Activated CD8-positive, alpha-beta T cell treated with anti-CD3 and anti-CD28 coated beads, Interleukin-2, amount 10 ng/mL, durations not matched to agents 7 days and 5 days (primary cell): ENCODE measurements at places on chromosomes 4 and X. TPM values are rescaled to one million over a fixed set of nuclear protein-coding genes. Genes with fewer than 3 reads are reported as not detected.

TNIP3 gene
- 0.42 TPM for total RNA-seq

DNA sequence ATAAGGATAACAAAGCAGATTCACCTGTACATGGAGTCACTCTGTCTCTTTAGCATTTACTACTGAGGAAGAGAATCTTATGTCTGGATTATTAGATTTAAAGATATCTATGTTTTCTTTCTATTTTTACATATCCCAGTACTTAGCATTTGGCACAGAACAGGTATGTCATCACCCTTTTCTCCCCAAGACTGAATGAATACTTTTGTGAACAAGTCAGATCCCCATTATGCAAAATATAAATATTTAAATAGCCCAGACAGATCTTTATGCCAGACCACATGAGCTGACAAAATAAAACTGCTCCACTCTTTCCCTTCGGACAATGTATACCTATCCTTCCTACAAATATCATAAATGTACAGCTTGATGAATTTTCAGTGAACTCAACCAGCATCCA is 94.5 kb downstream of the CASK start:
- no peak for DNase-seq

GRCh38 chr4:139762720-139763119 is 97.1 kb downstream of the MGST2 start:
- no peak for DNase-seq

- DNase-seq: no peak
These were observed 2.7 kb downstream of the GSX2 start for GRCh38 chr4:54102531-54103106.

- DNase-seq: no peak
These were observed 462.1 kb upstream of the GNPDA2 start for GRCh38 chr4:45188501-45188900.
